ENCODE measurements at places on chromosomes 2 and 18. TPM values are rescaled to one million over a fixed set of nuclear protein-coding genes. Genes with fewer than 3 reads are reported as not detected.
A peak's percentile ranks its signal among the peaks of the same experiment; 100 is the strongest.

GRCh38 chr2:44553456-44553855, 191.7 kb downstream of the CAMKMT start:
- no peak for DNase-seq

- no peak for DNase-seq
Measured at GRCh38 chr2:201144101-201145051, 28.4 kb downstream of the CFLAR start.

- DNase-seq: no peak
Measured at GRCh38 chr2:196213252-196213980, 42.0 kb upstream of the STK17B start.

DNA sequence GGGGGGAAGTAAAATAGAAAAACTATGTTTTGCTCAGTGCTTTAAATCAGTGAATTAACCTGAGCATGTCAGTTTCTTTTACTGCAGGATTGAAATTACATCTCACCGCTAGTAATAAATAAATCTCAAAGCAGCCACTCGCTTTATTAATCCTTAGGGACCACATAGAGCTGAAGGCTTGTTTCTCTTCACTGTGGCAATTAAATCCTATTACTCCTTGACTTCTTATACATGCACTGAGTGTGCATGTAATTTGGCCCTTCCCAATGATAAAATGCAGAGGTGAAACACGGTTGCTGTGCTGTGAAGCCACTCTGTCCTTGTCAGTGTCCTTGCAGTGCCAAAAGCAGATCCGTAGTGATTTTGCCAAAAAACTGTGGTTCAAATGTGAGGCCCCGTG, 77.1 kb upstream of the RBM44 start:
- no peak for DNase-seq

DNA sequence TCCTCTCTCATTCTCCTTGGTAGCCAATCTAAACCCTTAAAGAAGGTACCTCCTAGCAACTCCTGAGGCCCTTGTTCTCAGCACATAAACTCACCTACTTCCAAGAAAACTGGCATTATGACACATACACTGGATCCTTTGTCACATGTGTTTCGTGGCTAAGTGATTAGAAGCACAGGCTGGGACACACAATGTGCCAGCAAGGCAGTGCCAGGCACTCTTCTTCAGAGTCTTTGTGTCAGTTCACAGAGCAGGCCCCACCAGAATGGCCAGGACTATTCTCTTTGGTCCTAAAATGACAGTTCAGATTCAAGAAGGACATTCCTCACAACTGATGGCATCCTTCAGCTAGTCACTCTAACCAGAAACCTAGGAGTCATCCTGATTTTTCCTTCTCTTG, 40.3 kb downstream of the SMC6 start:
- DNase-seq: no peak

DNA sequence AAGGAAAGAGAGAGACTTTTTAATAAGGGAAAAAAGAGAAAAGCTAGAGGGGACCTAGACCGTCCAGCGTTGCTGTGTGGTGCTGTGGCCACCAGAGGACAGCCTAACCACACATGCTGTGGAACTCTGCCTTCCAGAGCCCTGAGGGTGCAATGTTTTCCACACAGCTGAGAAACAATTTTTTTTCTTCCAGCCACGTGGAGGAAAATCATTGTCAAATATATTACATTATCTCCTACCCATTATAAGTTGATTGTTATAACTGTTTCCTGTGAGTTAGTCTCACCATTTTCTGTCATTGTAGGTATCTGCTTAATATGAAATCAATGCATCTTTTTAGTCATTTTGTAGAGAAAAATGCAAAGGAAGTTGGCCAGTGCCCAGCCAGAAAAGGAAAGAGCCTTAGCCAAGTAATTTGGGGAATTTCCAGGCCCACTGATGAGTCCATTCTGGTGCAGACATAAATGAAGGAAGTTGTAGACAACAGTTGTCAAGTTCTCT, 5.9 kb upstream of the MRPL19 start:
- peak; percentile 71 for DNase-seq

DNA sequence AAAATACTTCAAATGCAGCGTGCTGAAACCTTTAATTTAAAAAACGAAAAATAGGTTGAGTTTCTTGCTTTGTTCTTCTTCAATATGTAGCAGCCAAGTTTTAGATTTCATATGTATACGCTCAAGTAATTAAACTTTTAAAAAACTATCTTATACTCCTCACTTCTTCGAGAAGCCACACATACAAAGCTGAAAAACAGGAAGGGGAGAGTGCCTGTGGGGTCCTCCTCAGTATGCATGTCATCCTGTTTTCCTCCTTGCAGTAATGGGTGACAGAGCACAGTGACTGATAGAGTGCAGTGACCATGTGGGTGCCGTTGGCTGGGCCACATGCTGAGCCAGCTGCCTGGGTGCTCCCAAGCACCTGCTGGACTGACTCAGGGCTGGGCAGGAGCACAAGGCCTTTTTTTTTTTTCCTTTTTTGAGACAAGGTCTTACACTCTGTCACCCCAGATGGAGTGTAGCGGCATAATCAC, 33.3 kb downstream of the UXS1 start:
- no peak for DNase-seq

DNA sequence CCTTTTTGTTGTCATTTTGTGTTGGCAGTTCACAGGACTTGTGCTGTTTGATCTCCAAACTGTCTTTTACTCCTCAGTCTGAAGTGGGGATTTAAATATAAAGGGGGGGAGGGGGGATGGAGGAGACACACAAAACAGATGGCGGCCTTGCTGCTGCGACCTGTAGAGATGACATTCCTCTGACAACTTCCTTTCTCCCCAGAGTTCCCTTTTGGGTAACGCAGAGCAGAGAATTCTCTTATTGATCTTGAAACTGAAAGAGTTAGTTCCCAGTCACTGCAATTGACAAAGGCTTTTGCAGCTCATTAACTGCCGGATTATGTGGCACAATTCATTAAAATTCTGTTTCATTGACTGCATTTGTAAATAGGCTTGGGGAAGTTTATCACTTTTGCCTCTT, 279.3 kb downstream of the TSN start:
- DNase-seq: no peak

- DNase-seq: no peak
Measured at GRCh38 chr18:41993151-41993550, 38.1 kb downstream of the PIK3C3 start.

DNA sequence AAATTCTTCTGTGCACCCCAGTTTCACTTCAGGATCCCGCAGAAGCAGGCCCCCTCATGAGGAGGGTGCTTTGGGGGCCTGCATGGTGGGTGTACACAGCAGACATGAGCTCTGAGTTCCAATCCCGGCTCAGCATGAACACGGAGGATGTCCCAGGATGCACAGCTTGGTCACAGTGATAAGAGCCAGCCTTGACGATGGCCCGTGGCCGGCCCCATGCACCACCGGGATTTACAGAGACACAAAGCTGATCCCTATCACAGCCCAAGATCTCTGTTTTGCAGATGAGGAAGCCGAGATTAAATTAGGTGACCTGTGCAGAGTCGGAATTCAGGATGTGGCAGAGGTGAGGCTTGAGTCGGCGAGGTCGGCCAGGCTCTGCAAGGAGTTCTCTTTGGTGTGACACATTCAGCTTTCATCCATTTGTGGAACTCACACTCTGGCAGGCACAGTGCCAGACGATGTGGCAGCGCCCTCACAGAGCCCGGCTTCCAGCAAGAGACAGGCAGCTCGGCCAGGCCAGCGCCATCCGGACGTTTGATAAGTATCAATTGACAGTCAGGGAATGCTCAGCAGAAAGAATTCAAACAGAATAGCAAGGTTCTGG, 456.3 kb upstream of the MYT1L start:
- no peak for DNase-seq

DNA sequence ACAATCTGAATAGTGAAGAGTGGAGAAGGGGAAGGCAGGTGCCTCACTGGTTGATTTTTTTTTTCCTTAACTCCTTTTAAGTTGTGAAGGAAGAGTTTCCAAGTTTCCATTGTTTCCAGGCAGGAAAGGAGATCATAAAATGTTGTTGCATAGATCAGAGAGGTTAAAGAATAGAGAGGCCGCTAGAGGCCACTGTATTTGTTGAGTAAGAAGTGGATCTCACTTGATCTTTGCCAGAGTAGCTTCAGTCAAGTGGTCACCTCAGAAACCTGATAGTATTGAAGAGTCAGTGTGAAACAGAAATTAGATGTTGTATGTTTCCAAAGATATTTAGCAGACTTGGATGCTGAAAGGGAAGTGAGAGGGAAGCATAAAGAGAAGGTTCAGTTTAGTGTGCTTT, 17.6 kb downstream of the CTNNA2 start:
- peak; percentile 10 for DNase-seq

- no peak for DNase-seq
Measured at GRCh38 chr18:10516078-10516477, 9.7 kb upstream of the NAPG start.

- no peak for DNase-seq
Measured at GRCh38 chr2:70779911-70780545, 10.4 kb downstream of the FIGLA start.

DNA sequence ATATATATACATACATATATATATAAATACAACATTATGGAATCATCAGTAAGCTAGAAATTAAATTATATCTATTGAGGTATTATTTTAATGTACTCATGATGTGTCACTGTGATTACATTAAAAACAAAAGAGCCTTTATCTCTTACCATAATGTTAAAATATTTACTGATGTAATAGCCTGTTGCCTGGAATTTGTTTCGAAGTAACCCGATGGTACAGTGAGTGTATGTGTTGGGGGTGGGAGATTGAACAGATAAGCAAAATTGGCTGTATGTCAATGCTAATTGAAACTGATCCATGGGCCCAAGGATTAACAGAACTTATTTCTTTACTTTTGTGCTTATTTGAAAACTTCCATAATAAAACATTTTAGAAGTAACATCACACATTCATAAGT, 1473.2 kb downstream of the LRP1B start:
- no peak for DNase-seq

GRCh38 chr2:132999421-132999820, 329.4 kb upstream of the LYPD1 start:
- no peak for DNase-seq

GRCh38 chr18:57784034-57784800, 18.9 kb downstream of the ATP8B1 start:
- no peak for DNase-seq

GRCh38 chr2:42114091-42114490, 55.1 kb upstream of the EML4 start:
- DNase-seq: no peak

GRCh38 chr2:120545521-120546047, 190.1 kb upstream of the GLI2 start:
- DNase-seq: no peak

DNA sequence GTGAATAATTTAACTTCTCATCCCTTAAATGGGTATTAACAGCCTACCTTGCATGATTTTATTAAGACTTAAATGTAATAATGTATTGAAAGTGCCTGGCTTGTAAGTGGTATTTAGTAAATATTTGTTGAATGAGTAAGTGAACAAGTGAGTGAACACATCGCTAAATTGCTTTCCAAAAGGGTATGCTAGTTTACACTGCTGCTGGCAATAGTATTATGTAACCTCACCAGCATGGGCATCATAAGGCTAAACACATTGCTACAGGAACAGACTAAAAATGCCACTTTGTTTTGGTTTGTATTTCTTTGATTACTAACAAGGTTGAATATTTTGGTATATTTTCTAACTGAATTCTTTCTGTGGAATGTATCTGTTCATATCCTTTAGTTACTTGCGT, 9.8 kb downstream of the WDR43 start:
- no peak for DNase-seq

DNA sequence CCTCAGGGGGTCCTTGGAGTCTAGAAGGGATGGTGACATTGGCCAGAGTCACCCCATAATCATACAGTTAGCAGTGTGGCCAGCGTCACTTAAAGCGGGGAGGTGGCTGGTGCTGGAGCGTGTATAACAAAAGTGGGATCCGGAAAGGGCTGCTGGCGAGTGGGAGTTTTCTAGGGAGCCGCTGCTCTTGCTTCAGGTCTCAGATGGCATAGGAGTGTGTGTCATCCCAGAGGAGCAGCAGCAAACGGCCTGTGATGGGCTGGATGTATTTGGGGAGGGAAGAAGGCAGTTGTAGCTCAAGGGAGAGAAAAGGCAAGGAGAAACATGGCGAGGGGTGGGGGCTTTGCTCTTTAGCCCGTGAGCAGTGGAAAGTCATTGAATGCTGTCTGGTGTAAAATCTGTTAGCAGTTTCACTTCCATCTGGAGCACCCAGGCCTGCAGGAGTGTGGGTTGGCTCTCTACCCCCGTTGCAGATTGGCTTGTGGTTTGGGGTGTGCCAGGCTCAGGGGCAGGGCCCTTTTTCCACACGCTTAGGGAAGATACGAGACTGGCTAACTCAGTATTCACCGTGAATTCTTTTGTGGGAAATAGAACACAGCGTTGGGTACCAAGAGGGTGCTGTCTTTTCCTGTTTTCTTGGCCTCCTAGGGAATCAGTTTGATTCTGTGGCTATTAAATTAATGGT, 120.5 kb downstream of the AGAP1 start:
- no peak for DNase-seq

The GNAL gene
- total RNA-seq: 24.5 TPM

The NCKAP1 gene
- 162 TPM for total RNA-seq

The CDK15 gene
- not detected for total RNA-seq

The IL1RL1 gene
- total RNA-seq: not detected

The MARCO gene
- 0.43 TPM for total RNA-seq

The TGIF1 gene
- total RNA-seq: 103 TPM

The CPO gene
- not detected for total RNA-seq

The PRKAG3 gene
- not detected for total RNA-seq

The IL36A gene
- not detected for total RNA-seq

The HOXD12 gene
- not detected for total RNA-seq

The XDH gene
- 1.4 TPM for total RNA-seq

The RPS27A gene
- 1,418 TPM for total RNA-seq

The DSG4 gene
- total RNA-seq: not detected

The NAT8 gene
- not detected for total RNA-seq

The RNF125 gene
- 0.39 TPM for total RNA-seq

Data from Caco-2 (cell line).